MV-4-11 (cell line): ENCODE measurements at places on chromosomes 7 and 10.

DNA sequence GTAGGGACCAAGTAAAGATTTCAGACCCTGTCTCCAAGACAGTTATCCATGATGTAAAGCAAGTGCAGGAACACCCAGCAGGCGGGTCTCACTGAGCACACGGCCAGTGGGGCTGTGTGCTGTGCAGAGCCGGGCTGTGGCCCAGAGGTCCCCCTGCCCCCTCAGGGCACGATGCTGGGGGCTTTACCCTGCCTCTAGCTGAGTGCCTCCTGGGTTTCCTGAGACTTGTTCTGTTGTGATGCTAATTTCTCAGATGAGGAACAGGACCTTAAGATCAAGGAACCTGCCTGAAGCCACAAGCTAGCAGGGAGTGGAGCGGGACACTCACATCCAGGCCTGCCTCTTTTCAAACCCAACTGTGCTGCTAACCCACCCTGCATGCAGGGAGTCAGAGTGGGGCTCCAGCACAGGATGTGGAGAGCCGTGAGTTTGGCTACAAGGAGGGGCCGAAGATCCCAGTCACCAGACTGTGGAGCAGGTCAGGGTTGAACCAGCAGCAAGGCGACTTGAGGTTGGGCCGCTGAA lies 76.1 kb upstream of the LYZL2 start:
- DNase-seq = no peak

- no peak for DNase-seq
These were observed 657.6 kb downstream of the LRMDA start for GRCh38 chr10:76088980-76089379.

- no peak for DNase-seq
These were observed 156.8 kb upstream of the MAGI2 start for GRCh38 chr7:79610313-79610712.

DNA sequence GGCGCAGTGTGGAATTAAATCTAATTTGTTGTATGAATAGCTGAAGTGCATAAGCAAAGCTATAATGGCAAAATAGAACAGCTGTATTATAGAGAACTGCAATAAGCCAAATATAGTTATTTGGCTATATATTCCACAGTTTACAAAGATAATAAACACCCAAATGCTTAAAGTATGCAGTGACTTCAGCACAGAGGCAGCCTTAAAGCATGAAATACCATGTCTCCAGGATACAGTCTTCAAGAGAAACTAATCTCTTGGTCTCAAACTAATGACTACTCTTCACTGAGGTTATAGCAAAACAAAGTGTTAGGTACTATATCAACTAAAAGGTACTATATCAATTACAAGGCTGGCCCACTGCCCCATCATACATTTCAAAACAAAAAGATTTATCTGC lies 48.0 kb downstream of the NT5C2 start:
- DNase-seq = no peak

DNA sequence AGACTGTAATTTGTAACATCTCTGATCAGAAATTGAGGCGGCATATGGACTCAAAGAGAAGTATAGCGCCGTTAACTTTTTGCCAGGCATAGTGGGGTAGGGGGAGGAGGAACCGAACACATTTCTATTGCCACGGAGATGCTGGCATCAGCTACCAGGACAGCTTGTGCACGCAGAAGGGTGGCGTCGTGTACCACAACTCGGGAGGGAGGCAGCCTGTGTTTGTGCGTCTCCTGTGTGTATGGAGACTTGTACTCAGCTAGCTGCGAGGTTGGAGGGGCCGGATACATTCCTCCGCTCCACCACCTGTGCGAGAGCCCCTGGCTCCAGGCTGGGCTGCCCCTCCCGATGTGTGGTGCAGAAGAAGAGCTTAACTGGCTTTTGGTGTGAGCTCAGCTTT lies 634.8 kb downstream of the TYW1 start:
- no peak for DNase-seq

DNA sequence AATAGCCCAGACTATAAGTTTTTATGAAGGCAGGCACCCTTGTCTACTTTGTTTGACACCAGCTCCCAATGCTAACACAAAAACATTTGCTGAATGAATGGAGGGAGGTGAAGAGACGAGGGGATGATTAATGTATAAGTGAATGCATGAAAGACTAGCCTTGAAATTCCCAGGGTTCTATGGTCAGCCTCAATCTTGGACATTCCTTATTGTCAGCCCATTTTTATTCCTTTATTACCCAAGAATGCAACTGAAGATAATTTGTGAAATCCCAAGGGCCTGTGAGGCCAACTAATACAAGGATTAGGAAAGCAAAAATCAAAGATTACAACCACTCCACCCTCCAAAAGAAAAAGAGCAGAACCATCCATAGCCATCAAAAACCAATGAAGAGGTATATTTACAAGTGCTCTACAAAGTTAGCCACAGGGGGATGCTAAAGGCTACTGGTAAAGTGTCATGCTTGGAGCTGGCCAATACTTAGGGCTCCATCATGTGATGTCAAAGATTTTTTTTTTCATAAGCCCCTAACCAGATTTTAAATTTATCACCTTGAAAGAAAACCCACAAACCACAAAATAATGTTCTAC lies 40.0 kb upstream of the ASAH2 start:
- DNase-seq = no peak
